ENCODE measurements at places on chromosomes 1 and 21.

GRCh38 chr1:18597160-18598042, 33.2 kb upstream of the PAX7 start:
- DNase-seq: peak; percentile 32

- no peak for DNase-seq
Observed at GRCh38 chr1:43671626-43672330, 21.8 kb downstream of the KDM4A start.

- DNase-seq: no peak
Observed at GRCh38 chr1:37951041-37951782, 4.4 kb upstream of the INPP5B start.

- no peak for DNase-seq
Observed at GRCh38 chr1:30302858-30303257, 420.5 kb downstream of the MATN1 start.

- no peak for DNase-seq
Observed at GRCh38 chr1:244197851-244198375, 146.8 kb downstream of the ZBTB18 start.

GRCh38 chr1:246569248-246570238, 3.3 kb downstream of the CNST start:
- peak; percentile 40 for DNase-seq

- no peak for DNase-seq
Observed at GRCh38 chr21:31159808-31160207, 121.5 kb upstream of the KRTAP19-8 start.

GRCh38 chr21:45940621-45941337, 40.8 kb upstream of the COL6A1 start:
- no peak for DNase-seq

DNA sequence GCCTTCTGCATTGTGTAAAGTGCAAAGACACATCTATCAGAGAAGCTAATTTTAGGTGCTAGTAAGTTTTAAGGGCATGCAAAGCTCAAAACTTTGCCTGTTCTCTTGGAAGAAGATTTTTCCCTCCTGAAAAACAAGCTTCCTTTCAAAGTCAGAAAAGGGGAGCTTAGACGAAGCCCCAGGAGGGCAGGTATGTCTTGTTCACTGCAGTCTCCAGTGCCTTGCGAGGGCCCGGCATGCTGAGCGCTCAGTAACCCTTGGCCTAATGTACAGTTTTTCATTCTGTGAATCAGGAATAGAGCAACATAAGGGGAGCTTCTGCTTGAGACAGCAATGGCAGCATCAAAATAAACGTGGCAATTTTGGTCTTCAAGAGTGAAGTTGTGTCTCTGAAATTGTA, 35.0 kb downstream of the GALNT2 start:
- no peak for DNase-seq

- DNase-seq: no peak
Observed at GRCh38 chr1:162710780-162711465, 78.7 kb downstream of the DDR2 start.

DNA sequence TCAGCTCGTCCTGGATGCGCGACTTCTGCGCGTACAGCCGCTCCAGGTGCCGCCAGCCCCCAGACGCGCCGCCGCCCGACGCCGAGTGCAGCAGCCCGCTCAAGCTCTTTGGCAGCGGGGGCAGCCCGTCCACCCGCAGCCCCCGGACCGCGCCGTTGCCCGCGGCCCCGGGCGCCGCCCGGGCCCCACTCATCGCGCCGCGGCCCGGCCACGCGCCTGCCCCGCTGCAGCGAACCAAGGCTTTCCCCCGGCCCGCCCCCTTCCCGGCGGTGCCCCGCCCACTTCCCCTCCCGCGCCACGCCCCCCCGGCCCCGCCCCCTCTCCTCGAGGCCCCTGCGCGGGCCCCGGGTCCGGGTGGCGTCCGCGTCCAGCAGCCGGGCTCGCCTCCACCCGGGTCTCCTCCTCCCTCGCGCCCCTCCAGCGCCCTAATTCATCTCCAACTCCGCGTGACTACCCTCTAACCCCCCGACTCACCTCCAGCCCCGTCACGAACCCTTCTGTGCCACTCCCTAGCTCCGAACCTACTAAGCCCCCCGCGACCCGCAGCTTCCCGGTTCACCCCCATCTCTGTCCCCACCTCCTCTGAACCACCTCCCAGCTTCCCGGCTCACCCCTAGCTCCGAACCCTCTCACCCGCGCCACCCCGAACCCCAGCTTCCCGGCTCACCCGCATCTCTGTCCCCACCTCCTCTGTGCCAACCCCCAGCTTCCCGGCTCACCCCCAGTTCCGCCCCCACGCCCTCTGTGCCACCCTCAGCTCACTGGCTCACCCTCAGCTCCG, at the start of gene FAM89A:
FAM89A (minus strand) TSS at position 236 of the 781 bp plus-strand sequence; CDS start at position 193, 43 bp downstream.
- DNase-seq: peak; percentile 60

DNA sequence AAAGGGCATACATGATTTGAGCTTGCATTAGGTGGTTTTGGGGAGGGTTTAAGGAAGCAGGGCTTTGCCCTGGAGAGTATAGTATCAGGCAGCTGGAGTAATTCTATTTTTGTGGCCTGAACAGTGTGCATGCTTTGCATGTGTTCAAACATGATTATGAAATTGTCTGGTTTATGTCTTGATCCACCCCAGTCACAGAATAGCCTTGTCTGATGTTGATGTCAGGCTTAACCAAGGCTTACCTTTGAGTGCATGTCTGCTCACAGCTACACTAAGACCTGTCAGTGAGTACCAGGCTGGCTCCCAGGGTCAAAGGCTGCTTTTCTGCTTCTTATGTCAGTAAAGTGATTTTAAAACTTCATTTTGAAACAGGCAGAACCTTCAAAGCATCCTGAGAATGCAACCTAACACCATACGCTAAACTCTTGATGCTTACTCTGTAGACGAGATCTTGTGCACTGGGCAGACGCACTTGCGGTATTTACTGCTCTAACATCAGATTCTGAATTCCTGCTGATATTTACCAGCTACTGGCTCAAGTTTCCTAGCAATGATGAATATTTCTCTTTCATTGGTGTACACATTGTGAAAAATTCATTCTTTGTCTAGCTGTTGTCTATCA, 78.9 kb downstream of the MAP3K21 start:
- no peak for DNase-seq

- DNase-seq: no peak
Observed at GRCh38 chr1:199220031-199220430, 581.2 kb downstream of the PTPRC start.

DNA sequence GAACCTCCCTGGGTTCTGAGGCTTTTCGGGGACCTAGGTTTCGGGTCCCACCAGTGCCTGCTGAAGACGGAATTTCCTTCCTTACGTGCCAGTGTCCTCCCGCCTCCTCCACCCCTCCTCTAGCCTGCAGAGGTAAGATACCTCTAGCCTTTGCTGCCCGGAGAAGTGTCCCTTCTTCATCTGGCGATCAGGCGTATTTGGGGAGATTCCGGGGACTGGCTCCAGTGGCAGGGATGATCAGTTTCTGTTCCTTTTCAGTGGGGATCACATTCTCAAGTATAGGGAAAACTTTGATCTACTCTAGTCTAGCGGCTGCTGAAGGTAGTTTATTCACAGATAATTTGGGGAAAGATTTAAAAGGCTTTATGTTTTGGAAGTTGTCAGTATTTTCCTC, 674 bp downstream of the CEP350 start:
- peak; percentile 12 for DNase-seq

GRCh38 chr1:46804926-46805325, 6.1 kb downstream of the CYP4B1 start:
- no peak for DNase-seq

DNA sequence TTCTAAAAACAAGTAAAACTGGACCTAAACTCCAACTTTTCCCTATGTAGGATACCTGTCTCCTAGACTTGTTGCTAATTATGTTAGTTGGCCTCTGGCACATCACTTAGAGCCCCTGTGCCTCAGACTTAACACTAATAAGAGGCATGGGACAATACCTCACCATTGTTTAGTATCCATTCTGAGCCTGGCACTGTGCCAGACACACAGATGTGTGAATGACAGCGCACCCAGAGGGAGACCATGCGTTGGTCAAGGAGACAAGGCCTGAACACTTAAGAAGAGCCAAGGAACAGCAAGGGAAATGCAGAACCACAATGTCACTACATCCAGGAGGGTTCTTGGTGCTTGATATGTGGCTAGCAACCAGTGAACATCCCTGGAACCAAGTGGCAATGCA, 189.1 kb downstream of the FGGY start:
- DNase-seq: peak; percentile 5

DNA sequence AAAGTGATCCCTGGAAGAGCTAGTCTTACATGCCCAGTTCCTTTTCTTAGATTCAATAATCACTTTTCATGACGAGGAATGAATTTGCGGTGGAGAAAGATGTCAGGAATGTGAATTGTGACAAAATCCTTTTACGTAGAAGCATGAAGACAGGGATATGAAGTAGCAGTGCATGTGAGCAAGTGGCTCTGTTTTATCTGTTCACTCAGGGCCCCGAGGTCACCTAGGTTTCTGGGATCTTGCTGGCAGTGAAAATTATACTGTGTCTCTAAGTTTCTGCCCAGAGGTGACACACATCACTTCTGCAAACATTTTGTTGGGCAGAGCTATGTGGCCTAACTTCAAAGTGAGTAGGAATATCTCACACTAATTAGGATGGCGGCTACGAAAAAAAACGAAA, 79.3 kb downstream of the USP25 start:
- peak; percentile 46 for DNase-seq

DNA sequence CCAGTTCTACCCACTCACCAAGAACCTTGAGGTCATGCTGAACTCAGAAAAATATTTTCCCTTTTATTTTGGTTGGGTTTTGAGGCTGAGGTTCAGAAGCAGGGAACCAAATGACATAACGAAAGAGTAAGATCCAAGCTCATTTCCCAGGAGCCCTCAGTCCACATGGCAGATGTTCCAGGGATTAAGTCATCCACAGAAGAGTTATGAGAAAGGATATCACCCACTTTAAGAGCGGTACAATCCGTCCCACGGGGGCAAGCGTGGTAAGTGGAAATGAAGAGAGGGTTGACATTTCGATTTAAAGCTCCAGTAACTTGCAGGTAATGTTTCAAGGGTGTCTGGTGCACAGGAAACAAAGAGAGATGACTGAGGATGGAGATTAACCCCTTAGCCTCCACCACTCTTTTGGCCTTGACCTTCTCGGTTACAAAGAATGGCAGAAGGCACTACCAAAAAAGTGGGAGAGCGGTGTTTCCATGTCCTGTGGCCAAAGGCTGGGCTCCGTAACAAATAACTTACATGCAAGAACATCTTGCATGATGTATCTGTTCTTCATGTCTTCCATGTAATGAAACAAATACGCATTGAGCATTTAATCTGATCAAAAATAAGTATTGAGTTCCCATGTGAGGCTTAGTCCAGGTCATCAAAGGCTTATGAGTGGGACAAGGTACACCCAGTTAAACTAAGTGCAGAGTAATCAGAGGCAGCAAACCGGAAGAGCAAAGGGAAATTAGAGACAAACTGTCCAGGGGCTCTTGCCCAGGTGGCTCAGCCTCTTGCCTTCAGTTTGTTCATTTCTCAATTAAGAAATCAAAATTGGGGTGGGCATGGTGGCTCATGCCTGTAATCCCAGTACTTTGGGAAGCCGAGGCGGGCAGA, 241.4 kb downstream of the TOMM20 start:
- no peak for DNase-seq

- DNase-seq: no peak
Observed at GRCh38 chr1:118147522-118147921, 37.5 kb downstream of the SPAG17 start.

- no peak for DNase-seq
Observed at GRCh38 chr1:170273291-170274130, 127.8 kb downstream of the NTMT2 start.

- DNase-seq: no peak
Observed at GRCh38 chr1:43443197-43443946, 10.4 kb downstream of the HYI start.

DNA sequence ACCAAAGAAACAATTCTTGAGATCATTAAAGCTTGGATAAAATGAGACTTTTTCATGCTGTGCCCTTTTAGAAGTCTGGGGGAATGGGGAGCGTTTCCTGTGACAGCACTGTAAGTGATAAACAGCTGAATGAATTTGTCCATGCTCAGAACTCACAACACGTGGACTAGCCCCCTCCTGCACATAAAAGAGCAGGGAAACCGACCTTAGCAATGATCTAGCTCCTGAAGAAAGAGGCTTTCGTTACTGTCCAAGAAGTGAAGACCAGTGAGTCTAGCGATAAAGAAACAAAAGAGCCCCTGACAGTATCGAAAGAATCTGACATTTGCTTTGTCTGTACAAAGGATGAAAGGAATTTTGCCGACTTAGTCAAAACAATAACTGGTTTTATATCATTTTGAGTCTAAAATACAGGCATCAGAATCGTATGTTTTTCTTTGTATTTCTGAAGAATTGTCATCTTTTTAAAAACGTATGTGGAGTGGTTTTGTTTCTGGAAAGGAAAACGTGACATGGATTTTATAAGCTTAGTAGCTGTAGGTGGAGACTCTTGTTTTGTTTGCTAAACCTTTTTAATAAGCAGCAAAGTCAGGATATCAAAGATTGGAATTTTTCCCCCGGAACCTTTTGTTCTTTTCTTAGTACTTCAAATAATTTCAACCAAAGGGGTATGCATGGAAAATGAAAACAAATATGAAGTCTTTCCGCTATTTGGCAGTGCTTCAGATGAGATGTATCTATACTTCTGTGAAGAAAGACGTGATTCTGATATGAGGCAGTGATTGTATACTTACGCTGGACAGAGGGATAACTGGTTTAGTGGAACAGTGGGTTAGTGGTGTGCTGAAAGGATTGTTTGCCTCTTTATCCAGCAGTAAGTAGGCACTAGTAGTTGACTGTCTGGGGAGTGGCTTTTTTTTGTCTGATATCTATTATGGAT, 61.0 kb downstream of the MAST2 start:
- no peak for DNase-seq

- no peak for DNase-seq
Observed at GRCh38 chr1:12587981-12588640, 29.9 kb downstream of the DHRS3 start.

- DNase-seq: no peak
Observed at GRCh38 chr1:217343907-217344306, 287.0 kb downstream of the GPATCH2 start.

GRCh38 chr1:53460666-53461322, 1.6 kb downstream of the DMRTB1 start:
- no peak for DNase-seq

- peak; percentile 95 for DNase-seq
Observed at GRCh38 chr1:145891587-145892485, 6.2 kb upstream of the ANKRD35 start.

DNA sequence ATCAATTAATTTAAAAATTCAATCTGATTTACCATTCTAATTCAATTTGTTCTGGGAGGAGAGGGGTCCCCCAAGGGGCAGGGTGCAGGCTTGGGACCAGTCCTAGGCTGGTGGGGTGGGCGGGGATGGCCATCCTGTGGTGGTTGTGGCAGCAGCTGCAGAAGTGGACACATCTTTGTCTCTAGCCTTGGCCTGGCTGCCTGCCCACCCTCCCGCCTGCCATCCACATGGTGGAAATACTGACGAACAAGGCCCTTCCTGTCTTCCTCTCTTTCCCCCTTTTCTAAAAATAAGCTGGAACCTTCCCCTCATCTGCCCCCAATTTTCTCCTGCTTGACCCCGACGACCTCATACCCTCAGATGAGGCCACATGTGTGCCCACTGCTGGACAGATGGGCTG, 130.9 kb downstream of the FOXD2 start:
- no peak for DNase-seq

GRCh38 chr1:66388913-66389312, 145.0 kb upstream of the SGIP1 start:
- no peak for DNase-seq
